ENCODE measurements at places on chromosomes 16 and 17.

- DNase-seq, result no peak
These were observed 41.9 kb upstream of the CHMP6 start for GRCh38 chr17:80949451-80950421.

- no peak for DNase-seq
These were observed 72.6 kb downstream of the CDK12 start for GRCh38 chr17:39533891-39534290.

- DNase-seq, result no peak
These were observed 310.0 kb downstream of the SOX9 start for GRCh38 chr17:72430611-72431432.

DNA sequence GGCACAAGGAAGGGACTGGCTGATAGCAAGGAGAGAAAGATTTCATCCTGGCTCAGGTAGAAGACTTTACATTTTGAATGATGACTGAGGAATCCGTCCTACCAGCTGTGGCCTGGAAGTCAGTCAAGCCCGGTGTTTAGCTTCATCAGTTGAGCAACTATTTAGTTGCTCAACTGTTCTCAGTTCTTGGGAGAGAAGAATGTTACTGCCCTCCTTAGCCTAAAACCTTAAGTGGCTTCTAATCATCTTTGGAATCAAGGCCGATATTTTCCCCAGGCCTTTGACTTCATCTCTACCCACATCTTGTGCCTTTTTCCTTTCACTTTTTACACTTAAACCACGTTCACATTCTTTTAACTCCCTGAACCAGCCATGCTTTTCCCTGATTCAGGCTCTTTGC is 17.3 kb upstream of the RBL2 start:
- no peak for DNase-seq

DNA sequence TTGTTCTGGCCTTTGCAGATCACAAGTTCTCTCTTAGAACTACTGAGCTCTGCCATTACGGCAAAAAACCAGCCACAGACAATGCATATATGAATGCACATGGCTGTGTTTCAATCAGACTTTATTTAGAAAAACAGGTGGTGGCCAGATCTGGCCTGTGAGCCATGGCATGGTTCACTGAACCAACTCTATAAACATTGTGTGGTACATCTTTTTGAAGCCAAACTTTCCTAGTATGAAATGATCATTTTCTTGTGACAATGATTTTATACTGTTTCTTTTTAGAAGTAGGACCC is 65.9 kb upstream of the AMZ2 start:
- no peak for DNase-seq

- DNase-seq, result no peak
These were observed 19.1 kb upstream of the DOC2B start for GRCh38 chr17:200586-200985.

DNA sequence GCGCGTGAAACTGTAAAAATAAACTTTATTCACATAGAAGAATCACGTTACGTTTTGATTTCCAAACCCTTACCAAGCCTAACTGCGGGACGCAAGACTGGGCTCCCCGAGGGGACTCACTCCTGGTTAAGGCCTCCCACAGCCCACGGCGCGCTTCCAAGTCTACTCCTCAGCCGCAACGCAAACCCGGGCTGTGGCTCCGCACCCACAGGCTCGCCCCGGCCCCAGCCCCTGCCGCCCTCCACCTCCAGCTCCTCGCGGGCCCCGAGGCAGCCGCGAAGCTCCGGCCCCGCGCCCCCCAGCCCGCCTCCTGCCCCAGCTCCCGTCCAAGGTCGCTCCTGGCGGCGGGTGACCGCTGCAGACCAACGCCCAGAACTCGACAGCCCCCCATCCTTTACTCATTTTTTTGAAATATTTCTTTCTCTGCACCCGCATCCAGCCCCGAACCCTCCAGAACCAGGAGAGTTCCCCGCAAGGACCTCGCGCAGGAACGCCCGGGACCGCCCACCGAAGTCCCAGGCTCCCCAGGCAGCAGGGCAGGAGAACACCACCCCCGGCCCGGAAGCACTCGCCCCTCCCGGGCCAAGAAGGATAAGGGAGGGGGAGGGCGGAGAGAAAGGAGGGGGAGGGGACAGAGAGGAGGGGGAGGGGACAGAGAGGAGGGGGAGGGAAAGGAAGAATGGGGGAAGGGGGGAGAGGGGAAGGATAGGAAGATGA is 912 bp downstream of the USP22 start:
- peak; percentile 76 for DNase-seq

DNA sequence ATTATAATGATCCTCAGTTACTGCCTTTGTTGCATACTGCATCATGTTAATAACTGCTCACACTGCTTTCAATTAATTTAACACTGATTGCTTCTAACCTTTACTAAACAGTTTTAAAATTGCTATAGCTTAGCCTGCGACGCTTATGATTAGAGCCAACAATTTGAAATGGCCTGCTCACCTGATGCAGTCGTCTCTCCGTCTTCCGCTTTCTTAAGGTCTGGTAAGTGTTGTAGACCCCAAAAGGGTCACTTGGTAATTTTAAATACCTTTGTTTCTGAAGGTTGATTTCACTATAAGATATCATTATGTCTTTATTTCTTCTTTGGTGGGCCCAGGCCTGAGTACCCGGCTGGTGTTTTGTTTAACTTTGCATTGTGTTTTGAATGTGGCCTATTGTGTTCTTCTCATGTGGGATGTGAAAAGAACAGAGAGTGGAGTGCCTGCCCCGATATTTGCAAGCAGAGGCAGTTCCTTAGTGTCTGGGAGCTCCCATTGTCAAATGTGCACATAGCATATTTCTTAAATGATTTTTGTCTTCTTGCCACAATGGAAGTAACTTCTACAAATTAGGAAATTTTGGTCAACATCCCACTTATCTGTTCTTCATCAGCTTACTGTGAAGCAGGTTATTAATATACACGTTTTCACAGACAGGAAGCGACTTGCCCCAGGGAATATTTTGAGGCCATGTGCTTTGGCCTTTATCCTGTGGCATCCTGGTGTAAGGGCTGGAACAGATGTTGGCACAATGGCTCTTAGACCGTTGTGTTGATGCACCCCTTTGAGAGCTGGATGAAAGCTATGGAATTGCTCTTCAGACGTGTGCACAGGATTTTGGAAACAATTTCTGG is 2.9 kb downstream of the PHKB start:
- DNase-seq, result no peak

DNA sequence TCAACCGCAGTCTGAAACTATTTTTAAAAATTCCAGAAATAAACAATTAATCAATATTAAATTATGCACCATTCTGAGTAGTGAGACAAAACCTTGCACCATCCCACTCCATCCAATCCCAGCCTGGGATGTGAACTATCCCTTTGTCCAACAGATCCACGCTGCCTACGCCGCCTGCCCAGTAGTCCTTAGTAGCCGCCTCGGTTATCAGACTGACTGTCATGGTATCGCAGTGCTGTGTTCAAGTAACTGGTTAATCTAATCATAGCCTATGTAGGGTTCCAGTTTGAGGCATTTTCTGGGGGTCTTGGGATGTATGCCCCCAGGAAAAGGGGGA is 437.7 kb downstream of the HS3ST3B1 start:
- no peak for DNase-seq

DNA sequence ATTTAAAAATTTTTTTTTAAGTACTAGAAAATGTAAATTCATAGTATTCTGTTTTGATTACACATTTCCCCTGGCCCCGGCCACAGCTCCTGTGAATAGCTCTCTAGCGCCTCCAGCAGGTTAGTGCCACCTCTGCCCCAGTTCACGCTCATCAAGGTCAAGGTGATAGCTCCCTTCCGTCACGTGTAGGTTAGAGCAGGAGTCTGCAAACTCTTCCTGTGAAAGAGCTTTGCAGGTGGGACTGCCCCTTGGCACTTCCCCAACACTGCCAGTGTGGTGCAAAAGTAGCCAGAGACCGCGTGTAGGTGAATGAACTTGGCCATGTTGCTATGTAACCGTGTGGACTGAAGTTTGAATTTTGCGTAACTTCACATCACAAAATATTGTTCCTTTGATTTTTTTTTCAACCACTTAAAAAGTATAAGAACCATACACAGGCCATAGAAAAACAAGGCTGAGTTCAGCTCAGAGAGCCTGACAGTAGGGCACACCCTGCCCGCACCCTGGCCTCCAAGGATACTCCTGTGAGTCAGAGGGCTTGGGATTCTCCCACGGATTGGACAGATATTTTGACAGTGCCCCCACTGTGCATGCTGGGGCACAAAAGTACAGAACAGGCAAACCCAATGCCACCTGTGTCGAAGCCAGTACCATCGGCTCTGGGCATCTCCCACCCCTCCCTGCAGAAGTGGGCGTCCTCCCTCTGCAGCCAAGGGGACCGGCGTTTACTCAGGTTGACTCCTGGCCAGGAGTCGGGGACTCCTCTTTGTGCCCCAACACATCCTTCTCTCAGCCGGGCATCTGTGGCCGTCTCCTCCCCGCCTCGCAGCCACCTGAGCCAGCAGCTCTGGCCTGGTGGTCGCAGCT is 92.0 kb upstream of the CHMP6 start:
- DNase-seq, result peak; percentile 87

DNA sequence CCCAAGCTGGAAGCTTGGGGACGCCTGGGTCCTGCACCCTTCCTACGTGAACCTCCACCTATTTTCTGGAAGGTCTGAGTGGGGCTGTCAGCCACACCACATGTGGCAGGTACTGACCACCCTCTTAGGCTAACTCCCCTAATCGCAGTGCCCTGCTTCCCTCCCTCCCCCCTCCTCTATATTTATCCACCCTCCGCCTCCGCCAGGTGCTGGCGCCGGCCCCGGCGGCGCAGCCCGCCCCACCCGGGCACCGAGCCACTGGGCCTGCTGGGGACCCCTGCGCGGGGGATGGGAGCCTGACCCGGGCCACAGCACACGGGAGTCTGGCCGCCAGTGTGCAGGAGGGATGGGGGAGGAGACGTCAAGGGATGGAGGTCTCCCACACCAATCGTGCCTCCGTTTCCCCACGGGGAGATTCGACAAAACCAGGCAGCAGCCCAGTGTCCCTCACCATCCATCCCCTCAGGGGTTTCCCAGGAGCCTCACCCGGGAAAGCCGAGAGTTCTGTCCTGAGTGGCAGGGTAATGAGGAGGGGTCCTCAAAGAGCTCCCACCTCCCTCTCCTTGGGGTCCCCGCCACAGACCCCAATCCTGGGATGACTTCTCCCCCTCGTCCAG is 1.3 kb downstream of the PLEKHH3 start:
- DNase-seq, result no peak

DNA sequence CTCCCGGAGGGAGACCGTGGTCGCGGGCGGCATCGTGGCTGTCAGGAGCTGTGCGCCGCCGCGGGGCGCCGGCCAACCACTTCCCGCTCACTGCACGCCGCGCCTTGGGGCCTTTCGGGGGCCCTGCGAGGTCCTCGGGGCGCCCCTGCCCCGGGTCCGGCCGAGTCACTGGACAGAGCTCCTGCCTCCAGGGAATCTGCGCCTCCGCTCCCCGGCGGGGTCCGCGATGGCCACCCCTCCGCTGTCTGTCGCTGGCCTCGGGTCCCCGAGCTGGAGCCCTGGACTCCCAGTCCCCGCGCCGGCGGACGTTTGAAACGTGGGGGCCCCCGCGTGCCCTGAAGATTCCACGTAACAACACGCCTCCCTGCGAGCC is at the start of gene QRICH2:
TSS of gene QRICH2 (minus strand) at position 311 of the 373 bp plus-strand sequence. CDS start at position 33, 278 bp downstream.
- DNase-seq, result no peak

- DNase-seq, result peak; percentile 86
These were observed 63.1 kb downstream of the MYO18A start for GRCh38 chr17:29116804-29117753.
